ENCODE measurements at places on chromosomes 6 and 20.

GRCh38 chr20:45867819-45868176 lies 10.4 kb downstream of the ZSWIM3 start:
- DNase-seq = no peak

DNA sequence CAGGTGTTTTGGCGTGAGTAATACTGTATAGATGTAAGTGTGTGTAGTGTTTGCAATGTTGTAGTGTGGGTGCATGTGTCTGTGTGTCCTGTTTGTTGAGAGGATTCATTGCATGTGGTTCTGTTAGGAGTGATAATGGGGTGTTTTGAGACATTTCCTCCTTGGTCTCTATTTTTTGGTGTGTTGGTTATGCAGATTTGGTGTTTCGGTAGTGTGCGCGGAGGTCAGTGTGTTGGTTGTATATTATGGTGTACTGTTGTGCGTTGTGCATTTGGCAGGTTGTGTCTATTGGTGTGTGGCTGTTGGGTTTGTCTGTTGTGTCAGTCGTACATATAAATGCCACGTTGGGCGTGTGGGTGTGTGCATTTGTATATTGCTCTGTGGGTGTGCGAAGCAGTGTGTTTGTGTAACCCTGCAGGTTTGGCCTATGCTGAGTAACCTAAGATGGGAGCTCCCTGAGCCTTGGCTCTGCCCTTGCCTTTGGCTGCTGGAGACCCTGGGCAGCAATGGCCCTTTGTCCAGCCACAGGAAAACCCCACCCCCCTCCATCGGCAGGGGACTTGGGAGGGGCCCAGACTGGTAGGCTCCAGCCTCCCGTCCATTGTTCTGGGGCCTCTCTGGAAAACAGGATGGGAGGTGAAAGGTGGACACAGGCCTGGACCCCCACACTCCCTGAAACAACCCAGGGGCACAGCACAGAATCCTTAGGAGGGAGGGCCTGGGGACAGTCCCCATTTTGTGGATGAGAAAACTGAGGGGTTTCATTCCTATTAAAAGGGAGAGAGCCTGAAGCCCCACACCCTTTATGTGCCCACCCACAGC lies 10.3 kb upstream of the ID1 start:
- no peak for DNase-seq

DNA sequence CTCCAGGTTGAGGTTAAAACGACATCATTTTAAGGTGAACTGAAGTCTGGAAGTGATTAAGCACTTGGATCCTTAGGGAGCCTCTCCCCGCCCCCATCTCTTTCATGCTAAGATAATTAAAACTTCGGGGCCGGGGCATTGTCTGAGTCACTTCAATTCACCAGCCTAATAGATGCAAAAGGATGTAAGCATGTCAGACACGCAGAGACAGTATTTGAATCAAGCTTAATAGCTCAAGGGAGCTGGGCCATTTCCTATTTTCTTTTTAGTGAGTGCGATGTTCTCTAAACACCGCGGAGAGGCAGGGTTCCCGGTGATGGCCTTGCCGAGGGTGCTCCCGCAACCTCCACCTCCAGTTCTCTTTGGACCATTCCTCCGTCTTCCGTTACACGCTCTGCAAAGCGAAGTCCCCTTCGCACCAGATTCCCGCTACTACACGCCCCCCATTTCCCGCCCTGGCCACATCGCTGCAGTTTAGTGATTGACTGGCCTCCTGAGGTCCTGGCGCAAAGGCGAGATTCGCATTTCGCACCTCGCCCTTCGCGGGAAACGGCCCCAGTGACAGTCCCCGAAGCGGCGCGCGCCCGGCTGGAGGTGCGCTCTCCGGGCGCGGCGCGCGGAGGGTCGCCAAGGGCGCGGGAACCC lies 516 bp upstream of the IRF4 start:
- DNase-seq = peak; percentile 41

DNA sequence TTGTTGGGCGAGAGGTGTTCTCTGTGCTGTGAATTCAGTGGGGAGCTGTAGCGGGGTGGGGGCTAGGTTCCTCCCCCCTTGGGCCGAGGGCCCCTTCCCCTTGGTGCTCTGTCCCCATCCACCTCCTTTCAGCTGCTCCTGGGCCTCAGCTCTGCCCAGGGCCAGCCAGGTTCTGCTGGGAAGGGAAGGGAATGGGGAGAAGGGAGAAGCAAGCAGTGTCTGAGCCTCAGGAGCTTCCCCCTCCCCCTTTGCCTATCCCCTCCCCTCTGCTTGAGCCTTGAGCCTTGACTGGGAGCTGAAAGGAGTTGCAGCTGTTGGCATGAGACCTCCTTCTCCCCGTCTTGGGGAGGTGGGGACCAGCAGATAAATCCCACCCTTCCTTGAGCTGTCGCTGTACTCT lies 576 bp upstream of the RRP36 start:
- no peak for DNase-seq

GRCh38 chr6:106820412-106820852 lies 154.1 kb downstream of the CD24 start:
- no peak for DNase-seq

- DNase-seq = no peak
These were observed 86.0 kb upstream of the TPD52L1 start for GRCh38 chr6:125067552-125067951.

DNA sequence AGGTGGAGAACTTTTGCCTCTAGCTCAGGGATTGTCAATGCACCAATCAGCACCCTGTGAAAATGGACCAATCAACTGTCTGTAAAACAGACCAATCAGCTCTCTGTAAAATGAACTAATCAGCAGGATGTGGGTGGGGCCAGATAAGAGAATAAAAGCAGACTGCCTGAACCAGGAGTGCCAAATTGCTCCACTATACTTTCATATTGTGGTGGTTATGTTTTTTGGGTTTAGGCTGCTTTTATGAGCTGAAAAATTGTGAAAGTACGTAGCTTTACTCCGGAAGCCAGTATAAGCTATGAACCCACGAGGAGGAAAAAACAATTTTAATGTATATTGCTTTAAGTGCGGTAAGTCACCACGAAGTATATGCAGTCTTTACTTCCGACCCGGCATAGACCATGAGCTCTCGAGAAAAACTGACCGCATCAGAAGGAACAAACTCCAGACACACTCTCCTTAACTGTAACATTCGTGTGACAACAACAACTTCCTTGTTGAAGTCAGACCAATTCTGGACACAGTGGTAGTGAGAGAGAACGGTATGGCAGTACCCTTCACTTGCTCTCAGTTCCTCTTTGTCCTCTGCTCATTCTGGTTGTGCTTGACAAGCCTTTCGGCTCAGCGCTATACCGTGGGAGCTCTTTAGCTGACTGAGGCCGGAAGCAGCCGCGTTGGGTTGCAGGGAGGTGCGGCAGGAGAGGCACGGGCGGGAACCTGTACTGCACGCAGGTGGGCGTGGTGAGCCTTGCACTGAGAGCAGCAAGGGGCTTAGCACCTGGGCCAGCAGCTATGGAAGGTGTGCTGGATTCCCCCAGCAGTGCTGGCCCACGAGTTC lies 81.9 kb upstream of the E2F3 start:
- peak; percentile 96 for DNase-seq

GRCh38 chr6:79463621-79464050 lies 73.6 kb downstream of the LCA5 start:
- no peak for DNase-seq

GRCh38 chr6:82259389-82259788 lies 11.8 kb upstream of the IBTK start:
- DNase-seq = no peak

DNA sequence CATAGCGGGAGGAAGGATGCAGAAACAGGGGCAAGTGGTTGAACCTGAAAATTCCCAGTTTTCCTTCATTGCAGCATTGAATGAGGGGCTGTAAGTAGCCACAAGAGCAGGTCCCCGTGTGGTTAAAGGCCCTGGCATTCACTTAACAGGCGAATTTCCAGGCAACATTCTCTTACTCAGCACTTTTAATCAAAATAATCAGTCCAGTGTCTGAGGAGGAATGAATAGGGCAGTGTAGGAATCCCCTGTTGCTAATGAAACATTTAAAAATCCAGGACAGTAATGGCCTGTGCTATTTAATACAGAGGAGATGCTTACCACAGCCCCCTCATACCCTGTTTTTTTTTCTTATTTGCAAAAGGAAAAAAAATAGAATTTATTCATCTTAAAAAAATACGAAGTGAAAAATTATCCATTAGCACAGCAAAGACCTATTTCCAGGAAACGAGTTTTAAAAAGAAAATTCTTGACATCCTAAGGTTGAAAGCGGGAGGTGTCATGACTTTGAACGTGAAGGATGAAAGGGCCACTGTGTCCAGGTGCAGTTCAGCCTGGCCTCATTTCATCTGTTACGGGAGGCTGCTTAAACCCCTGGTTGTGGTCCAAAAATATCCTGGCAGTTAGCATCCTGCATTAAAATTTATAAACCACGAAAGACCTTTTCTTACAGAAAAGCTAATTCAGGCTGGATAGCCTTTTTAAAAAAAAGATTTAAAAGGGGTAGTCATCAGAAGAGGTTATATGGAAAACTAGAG lies 20.2 kb downstream of the MYLK4 start:
- DNase-seq = no peak

DNA sequence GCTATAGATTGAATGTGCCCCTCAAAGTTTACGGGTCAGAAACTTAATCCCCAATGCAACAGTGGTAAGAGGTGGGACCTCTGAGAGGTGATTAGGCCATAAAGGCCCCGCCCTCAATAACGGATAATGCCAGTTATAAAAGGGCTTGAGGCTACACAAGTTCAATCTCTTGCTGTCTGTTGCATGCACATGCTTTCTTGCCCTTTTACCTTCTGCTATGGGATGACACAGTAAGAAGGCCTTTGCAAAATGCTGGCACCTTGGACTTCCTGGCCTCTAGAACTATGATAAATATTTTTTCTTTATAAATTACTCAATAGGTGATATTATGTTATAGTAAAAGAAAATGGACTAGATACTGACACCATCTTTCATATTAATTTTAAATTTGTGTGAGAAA lies 806.1 kb downstream of the TENT5A start:
- DNase-seq = no peak

GRCh38 chr20:24701668-24702067 lies 232.2 kb downstream of the SYNDIG1 start:
- no peak for DNase-seq

- DNase-seq = peak; percentile 85
These were observed 11.0 kb downstream of the UQCC2 start for GRCh38 chr6:33700391-33701050.

- DNase-seq = peak; percentile 69
These were observed 2.7 kb upstream of the MICA start for GRCh38 chr6:31400467-31401289.

DNA sequence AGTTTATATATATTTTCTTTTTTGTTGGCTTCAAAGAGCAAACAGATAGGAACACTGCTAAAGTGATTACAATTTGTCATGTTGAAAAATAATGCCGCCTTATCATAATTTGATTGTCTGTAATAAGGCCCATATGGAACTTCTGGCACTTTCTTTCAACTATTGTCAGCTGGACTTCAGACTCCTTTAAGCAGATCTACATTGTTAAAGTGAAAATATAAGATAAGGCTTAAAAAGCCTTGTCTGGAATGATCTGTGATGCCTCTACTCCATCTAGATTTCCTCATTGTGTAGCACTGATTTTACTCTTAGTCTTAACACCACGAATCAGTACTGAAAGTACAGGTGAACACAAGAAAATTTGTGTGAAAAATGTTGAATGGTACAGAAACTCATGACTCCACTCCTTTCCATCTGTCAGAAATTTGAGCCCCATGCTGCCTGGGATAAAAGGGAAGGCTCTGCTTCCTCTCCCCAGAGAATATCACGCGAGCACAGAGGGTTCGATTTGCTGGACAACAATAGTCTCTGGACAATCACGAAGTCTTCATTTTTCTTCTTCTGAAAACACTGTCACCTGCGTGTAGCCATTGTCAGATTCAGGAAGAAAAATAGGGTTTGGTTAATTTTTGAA lies 56.0 kb downstream of the BCAS1 start:
- DNase-seq = no peak

- no peak for DNase-seq
These were observed 97.6 kb upstream of the HDGFL1 start for GRCh38 chr6:22471746-22472145.

GRCh38 chr6:137890983-137891537 lies 24.0 kb downstream of the TNFAIP3 start:
- no peak for DNase-seq

- no peak for DNase-seq
These were observed 115.6 kb downstream of the TCP11 start for GRCh38 chr6:35025232-35026188.

DNA sequence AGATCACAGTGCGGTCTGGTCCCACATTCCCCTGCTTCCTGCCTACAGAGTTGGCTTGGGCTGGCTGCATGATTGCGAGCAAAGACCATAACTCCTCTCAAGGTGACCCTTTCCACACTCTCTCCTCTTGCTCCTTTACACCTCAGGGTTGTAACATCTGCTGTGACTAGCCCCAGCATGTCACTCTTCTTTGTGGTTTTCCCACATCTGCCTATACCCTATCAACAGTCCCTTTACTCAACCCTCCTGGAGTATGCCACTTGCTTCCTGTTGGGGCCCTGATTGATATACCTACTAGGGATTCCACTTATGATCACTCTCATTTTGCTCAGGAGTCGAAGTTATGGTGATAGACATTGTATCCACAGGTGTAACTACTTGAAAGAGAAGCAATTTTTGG lies 58.9 kb upstream of the SGK1 start:
- DNase-seq = no peak

DNA sequence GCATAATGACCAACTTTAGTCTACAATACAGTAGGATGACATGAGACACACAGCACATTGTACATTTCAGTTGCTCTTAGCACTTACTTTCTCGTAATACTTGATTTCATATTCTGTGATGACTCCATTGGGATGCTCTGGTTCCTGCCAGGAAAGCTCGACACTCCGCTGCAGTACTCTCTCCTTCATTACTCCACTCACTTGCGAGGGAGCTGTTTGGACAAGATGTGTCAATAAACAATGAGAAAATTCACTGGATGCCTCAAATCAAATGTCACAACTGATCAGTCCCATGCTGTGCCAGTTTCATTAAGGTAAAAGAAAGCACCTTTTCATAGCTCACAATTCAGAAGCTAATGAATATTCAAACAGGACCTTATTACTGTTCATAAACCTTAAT lies 147.1 kb downstream of the EPHA7 start:
- no peak for DNase-seq

GRCh38 chr6:43125119-43125518 lies 46.0 kb upstream of the SRF start:
- DNase-seq = no peak

- DNase-seq = no peak
These were observed 403.0 kb downstream of the CD83 start for GRCh38 chr6:14520536-14520935.

DNA sequence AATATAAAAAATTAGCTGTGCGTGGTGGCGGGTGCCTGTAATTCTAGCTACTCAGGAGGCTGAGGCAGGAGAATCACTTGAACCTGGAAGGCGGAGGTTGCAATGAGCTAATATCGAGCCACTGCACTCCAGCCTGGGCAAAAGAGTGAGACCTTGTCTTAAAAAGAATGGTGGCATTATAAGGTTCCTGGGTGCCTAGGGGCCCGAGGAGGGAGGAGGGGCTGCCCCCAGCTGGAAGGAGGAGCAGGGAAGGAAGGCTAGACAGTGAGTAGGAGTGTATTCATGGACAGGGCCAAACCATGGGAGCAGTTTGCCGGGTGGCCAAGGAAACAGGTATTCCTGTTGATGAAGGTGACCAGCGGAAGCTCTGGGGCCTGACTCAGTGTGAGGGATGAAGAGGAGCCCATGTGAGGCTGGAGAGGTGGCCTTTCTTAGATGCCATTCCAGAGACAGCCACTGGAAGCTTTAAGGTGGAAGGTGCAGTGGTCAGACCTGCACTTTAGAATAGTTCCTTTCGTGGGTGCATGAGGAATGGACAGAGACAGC lies 24.2 kb downstream of the MANBAL start:
- DNase-seq = no peak

All from CD4-positive, CD25-positive, alpha-beta regulatory T cell (primary cell).